ENCODE measurements at places on chromosomes 5 and 9. TPM values are rescaled to one million over a fixed set of nuclear protein-coding genes. Genes with fewer than 3 reads are reported as not detected.
A peak's percentile ranks its signal among the peaks of the same experiment; 100 is the strongest.

The DIPK1B gene
- 32.6 TPM for total RNA-seq

The KCNN2 gene
- not detected for total RNA-seq

The IFNA21 gene
- not detected for total RNA-seq

The SLC25A25 gene
- 11.7 TPM for total RNA-seq

The DND1 gene
- 1.2 TPM for total RNA-seq

DNA sequence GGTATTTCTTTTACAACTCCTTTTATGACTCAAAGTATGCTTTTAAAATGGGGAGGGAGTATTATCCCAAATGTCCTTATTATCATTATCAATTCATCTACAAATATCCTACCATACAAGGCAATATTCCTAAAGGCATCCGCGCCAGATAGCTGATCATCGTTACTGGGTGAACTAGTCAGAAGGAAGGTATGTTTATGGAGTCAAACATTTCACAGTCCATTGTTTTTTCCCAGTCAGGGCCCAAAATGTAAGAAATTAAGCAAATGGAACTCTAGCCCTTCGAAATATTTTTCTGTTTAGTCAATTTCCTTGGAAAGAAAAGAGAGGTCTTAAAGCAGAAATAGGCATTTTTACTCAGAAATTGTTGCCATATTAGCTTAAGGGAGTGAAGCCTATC is 188.5 kb upstream of the CCNG1 start:
- DNase-seq: no peak

- no peak for DNase-seq
Measured at GRCh38 chr9:5790923-5791322, 42.0 kb downstream of the ERMP1 start.

DNA sequence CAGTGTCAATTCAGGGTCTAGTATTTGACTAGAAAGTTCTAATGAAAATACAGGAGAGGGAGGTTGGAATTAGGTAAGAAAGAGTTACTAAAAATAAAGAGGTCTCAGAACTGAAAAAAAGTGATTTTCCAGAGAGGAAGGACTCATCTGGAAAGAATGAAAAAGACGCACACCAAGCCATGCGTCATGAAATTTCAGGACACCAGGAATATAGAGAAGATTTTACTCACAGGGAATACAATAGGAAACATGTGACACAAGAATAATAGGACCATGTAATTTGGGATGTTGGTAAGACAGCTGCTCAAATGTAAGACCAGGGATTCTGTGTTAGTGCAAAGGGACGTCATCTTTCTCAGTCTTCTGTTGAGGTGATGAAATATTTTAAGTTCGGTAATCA is 224.7 kb downstream of the GDNF start:
- no peak for DNase-seq

DNA sequence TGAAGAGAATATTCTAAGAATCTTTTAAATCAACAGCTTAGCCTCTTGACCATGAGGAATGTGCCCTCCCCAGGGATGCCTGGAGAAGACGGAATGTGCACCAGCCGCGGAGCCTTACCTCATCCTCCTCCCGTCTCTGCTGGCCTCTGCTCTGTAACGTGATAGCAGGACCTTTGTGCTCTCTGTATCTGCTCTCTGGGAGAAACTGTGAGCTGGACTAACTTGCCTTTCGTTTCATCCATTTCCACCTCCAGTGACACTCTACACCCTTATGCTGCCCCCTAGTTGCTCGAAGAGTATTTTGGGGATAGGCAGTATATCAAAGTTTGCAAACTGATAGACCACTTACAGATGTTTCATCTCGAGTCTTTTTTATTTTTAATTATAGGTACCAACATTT is 141.4 kb downstream of the NPR3 start:
- no peak for DNase-seq

- no peak for DNase-seq
Measured at GRCh38 chr5:148437249-148437648, 53.5 kb downstream of the FBXO38 start.

DNA sequence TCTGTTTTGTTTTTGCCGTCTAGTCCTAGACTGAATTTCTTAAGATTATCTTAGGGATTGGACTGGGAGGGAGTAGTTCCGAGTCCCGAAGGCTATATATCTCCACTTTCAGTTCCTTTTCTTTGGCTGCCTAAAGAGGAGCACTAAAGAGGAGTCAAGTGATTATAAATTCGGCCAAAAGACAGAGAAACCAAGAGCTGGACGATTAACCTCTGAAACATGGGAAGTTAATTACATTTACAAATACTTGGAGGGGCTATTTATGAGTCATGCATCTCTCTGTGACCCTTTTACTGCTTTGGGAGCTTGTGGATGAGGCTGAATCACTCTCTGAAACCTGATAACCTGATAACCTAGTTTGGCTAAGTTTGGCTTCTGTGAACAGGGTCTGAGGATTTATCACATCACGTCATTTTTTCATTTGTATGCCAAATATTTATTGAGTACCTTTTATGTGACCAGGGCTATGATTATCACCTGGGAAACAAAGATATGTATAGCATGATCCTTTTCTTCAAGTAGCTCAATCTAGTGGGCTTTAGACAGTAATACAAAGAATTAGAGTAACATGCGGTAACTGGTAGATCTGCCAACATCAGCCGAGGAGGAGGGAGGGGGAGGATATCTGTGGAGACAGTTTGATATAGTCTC is 180.9 kb downstream of the CD180 start:
- DNase-seq: no peak

GRCh38 chr9:75601280-75601679 is 289.2 kb upstream of the PCSK5 start:
- DNase-seq: no peak

DNA sequence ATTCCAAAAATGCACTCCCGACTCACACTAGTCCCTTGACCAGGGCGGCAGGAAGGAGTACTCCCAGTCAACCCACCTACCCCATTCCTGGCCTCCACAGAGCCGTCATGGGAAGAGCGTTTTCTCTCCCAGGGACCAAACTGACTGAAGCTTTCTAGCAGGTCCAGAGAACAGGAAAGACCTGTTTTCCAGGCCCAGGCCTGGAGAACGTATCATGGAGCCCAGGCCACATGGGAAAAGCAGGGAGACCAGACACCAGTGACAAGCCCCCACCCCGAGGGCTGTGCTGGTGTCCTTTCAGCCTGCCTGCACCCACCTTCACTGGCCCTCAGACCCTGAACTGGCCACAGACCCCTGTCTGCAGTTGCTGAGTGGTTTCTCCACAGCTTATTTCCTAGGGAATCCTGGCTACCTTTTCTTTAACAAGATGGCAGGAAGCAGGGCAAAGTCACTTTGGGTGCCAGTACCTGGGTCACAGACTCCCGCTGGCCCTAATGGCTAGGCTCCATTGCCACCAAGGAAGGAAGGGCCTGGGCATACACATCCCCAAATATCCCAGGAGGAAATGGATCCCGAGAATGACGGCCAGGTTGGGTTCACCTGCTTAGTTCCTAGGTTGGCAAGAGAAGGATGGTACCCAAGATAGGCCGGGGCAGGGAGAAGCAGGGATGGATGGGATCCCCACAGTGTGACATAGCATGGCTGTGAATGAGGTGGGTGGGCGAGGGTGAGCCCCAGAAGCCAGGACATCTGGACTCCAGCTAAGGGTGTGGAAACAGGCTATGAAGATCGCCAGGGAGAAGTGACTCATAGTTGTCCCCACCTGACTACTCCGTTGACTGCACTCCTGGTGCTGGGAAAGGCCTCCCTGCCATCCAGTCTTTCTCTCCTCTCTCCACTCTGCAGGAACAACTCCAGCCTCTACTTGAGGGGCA is 12.2 kb downstream of the CCNI2 start:
- DNase-seq: peak; percentile 35

DNA sequence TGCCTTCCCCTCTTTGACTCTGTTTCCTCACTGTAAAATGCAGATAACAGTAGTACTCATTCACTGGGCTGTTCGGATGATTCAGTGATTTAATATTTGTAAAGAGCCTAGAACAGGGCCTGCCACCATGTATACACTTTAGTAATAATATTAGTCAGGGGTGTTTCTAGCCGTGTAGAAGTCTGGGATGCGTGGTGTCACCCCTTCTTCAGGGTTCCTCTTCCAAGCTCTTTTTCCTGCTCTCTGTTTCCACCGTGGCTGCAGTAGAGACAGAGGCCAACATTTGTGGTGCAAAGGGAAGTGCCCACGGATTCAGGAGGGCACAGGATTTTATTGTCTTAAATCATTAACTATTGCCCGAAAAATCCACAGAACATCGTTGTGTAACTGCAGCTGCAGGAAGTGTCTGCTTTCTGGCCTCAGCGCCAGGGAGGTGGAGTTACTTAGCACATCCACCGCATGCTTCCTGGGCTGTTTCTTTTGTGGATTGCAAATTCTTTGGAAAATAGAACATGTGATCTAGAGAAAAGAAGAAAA is 61.7 kb downstream of the TRIO start:
- DNase-seq: no peak

- no peak for DNase-seq
Measured at GRCh38 chr5:179876610-179876952, 18.0 kb upstream of the MRNIP start.

DNA sequence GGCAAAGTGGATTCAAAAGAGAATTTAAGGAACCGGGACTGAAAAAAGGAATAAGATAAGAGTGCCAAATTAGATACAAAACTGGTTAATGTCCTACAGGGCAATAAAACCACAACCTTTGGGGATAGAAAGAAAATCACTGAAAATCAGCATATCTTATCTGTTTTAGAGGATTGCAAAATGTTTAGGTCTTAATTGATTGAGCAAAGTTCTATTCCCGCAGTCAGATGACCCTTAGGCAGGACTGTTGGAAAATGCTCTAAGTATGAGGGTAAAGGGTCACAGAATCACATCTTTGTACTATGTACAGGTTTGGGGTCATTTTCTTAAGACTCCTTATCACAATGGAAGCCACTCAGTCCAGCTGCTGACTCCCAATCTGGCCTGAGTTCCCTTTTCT is 129.0 kb downstream of the GABBR2 start:
- DNase-seq: no peak

DNA sequence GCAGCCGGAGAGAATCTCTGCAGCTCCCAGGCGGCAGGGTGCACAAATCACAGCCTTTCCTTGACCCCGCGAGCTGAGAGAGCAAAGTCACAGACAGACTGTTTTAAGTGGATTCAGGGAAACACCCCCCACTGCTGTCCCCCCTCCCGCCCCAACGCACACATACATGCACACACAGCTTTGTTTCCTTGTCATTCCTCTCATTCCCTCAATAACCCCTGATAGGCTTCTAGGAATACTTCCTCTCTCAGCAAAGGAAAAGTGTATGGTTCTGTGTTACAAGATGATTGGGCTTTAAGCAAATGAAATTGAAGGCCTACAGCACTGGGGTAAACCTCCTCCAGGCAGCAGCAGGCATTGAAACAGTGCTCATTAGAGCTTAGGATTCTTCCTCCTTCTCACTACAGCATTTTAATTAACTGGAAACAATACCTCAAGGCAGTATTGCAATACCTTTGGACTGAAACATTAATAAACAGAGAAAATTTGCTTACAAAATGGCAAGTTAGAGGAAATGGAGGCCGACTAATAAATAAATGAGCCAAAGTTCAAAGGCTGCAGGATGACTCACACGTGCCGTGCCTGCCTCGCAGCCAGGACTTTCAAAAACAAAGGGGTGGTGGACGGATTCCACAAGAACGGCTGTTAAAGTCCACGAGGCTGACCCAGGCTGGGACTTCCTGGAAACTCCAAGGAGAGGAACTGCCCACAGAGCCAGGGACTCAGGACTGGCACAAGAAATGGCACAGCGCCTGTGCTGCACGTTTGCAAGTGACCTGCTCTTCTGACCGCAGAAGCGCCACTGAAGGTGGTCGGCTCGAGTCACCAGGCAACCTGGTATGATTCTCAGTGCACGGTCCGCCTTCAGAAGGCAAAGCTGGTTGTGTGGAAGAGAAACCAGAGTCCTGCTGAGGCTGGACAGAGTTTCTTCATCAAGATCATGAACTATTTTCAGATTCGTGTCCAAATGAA is 236.2 kb downstream of the SYK start:
- peak; percentile 71 for DNase-seq
